Smooth muscle cell of the pulmonary artery (primary cell): ENCODE measurements at places on chromosomes 11 and 22. TPM values are rescaled to one million over a fixed set of nuclear protein-coding genes. Genes with fewer than 3 reads are reported as not detected.

PRDX5 gene
- 148 and 174 TPM in 2 replicates for total RNA-seq

VWCE gene
- 1.4 and 1.9 TPM in 2 replicates for total RNA-seq

SNX32 gene
- 1.3 and 4.0 TPM in 2 replicates for total RNA-seq

CHST1 gene
- total RNA-seq, result 0.73 and 3.6 TPM in 2 replicates

CLMP gene
- 206 and 339 TPM in 2 replicates for total RNA-seq

PRR33 gene
- not detected in 2 replicates for total RNA-seq

BTG4 gene
- total RNA-seq, result not detected in 2 replicates

SYT9 gene
- 0.07 TPM in 1 of 2 replicates, not detected in the other for total RNA-seq
